ENCODE measurements at places on chromosomes 5 and 9.

GRCh38 chr5:109829331-109829730 is 139.6 kb downstream of the MAN2A1 start:
- no peak for DNase-seq

GRCh38 chr5:14330729-14331385 is 187.7 kb downstream of the TRIO start:
- no peak for DNase-seq

GRCh38 chr9:137278061-137278701 is 655 bp downstream of the TOR4A start:
- no peak for DNase-seq

- no peak for DNase-seq
Measured at GRCh38 chr9:4927043-4927471, 58.0 kb upstream of the JAK2 start.

DNA sequence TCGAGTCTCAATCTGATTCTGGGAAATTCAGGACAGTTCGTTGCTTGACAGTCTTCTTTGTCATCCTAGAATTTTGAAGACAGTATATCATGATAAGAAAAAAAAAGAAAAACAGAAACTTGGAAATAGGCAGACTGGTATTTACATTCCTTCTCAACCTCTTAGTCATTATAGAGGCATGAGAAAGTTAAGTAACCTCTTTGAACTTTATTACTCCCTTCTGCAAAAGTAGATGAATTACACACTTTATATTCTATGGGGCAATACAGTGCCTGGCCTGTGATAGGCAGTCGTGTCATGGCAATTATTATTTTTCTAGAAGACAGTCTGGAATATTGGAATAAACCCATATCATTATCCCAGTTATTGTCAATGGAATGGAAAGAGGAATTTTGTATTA is 828.9 kb downstream of the TLR4 start:
- no peak for DNase-seq

DNA sequence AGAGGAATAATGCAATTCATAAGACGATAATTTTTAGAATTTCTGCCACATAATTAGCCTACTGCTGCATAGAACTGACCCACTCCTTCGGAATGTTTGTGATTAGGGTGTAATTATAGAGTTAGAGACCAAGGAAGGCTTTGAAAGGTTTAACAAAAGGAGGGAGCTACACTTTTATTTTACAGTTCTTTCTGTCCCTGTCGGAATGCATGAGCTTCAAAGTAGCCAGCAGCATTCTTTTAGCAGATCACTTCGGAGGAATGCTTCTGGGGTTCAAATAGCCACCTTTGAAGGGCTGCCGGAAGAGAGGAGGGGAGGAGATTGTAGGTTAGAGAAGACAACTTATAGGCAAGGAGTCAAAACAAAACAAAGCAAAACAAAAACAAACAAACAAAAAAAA is 168.1 kb downstream of the GRIA1 start:
- DNase-seq, result no peak

DNA sequence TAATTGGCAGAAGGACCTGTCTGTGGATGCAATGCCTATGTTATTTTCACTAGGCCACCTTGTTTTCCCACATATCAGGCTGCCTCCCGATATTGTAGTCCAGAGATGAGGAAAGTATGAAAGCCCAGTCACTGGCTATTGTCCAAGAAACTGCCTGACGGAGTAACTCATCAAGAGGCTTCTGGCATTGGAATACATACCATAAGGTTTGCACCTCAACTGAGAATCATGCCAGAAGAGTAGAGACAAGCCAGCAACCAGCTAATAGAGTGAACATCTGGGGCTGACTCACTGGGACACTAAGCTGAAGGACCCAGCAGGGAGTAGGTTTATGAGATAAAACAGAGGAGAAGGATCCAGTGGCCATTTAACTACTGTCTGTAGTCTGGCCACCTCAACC is 137.2 kb upstream of the FST start:
- no peak for DNase-seq

DNA sequence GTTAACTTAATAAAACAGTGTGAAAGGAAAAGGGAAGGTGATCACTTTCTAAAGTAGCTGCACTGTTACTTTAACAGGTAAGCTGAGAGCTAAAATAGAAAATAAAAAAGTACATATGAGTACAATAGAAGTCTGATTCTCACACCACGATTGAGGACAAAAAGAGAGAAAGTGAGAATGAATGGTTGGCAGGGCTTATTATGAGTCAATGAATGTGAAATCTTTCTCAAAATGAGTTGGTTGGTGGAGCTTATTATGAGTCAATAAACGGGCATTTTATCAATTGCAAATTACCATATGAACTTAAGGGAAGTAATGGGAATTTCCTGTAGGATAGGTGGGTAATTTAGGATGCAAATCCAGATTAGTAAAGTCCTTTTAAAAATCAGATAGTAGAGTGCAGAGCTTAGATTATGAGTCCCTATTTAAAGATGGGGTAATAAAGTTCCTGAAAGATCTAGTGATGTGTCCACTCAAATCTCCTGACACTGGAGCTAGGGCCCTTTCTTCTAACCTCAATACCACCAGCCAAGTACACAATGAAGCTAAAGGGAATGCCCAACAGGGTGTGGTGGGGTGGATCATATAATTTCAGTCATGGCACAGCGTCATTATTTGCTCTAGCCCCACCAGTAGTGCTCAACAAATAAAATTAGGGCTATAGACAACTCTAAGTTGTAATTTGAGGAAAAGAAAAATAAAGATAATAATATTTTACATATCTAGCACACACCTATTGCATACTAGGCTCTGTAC is 21.1 kb upstream of the TLR4 start:
- DNase-seq, result no peak

DNA sequence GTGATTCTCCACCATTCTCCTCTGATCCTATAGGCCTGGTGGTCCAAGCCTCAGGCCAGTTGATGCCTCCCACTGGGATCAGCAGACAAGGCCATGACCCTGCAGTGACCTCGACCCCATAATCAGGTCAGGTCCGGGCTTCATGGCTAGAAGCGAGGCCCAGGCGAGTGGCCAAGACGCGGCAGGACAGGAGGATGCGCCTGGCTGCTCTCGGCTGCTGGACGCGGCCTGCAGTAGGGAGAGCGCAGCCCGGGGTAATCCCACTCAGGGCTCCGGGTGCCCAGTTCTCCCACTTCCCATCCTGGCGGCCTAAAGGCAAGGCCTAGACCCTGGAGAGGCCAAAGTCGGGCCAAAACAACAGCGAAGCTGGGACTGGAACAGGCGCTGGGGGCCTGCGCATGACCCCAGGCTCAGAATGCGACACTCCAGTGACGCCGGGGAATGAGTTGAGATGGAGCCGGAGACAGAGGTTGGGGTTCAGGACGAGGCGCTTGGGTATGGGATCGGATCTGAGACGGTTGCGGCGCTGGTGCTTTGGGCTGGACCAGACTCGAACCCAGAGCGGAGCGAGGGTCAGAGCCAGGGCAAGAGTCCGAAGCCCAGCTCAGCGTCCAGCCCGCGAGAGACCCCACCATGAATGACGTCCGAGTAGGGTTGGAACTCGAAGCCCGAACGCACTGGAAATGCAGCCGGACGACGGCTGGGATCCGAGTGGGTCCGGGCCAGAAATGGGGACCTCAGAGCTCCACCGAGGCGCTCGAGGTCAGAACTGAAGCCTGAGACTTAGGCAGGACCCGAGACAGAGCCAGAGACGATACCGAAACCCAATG is 3.2 kb downstream of the LHX6 start:
- no peak for DNase-seq

GRCh38 chr5:69528035-69528434 is 32.0 kb upstream of the GTF2H2C start:
- peak; percentile 41 for DNase-seq

DNA sequence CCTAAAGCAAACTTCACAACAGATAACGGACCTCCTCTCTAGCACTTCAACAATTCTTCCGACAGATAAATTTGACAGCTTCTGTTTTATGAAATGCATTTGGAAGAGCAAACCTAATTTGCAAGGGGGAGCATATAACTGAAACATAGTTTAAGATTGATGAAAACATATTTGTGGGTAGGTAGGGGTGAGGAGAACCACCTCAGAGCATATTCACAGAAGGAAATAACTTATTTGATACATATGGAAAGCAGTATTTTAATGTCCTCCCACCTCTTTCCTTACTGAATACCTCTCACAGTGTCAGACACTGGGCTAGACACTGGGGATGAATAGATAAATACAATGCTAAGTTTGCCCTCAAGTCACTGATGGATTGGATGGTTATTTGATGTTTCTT is 384.8 kb downstream of the MAT2B start:
- DNase-seq, result no peak

- no peak for DNase-seq
Measured at GRCh38 chr9:98575379-98576346, 133.1 kb downstream of the GABBR2 start.

DNA sequence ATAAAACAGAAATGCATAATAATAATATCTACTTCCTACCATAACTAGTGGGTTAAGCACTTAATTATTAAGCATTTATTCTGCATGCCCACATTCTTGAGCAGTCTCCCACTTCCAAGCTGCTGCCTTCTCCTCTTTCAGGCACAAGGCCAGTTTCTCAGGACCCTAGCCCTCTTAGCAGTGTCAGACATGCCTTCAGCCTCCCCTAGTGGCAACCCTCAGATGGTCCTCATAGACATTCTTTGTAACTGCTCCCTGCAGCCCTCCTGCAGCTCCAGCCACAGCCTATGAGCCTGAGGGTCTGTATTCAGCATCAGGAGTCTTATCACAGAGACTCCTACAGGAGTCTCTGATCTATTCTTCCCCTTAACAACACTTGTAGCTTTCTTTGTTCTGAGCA is 3.9 kb downstream of the IL9 start:
- DNase-seq, result peak; percentile 41

GRCh38 chr5:38331831-38332230 is 73.5 kb downstream of the EGFLAM start:
- DNase-seq, result no peak

- peak; percentile 49 for DNase-seq
Measured at GRCh38 chr5:123512611-123513461, 859 bp downstream of the CSNK1G3 start.

- DNase-seq, result no peak
Measured at GRCh38 chr5:137019229-137019628, 479.9 kb downstream of the SPOCK1 start.

GRCh38 chr9:26789959-26790358 is 102.6 kb downstream of the CAAP1 start:
- DNase-seq, result no peak

DNA sequence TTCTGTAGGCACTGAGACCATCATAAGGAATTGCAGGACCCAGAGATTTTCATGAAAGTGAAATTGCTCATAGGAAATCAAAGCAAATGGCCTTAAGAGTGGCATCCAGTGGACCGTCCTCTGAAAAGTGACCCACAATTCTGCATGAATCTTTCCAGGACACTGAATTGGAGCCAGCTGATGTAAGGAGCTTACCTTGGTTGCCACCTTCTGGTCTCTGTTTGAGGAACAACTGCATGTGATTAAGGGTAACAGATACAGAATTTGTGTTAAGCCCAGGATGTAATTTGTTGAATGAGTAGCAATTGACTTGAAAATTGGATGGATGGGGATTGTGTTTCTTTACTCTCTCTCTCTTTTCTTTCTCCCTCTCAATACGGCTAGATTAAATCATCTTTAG is 49.9 kb upstream of the GAS1 start:
- no peak for DNase-seq

GRCh38 chr9:93820667-93821306 is 134.4 kb downstream of the BARX1 start:
- no peak for DNase-seq

DNA sequence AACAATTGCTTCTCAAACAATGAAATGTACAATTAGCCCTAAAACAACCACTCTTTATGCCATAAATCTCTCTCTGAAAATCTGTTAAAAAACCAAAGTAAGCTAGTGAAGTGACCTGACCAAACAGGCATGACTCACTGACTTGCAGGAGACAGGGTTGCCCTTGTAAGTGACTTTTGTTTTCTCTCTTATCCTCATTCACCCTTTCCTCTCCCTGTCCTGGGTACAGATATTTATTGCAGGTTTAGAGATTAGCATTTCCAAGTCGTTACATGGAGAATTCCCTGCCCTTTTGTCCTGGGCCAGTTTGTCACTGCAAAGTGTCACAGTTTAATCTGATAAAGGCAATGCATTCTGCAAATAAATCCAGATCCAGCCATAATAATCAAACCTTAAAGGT is 484.2 kb downstream of the IRX1 start:
- no peak for DNase-seq

- no peak for DNase-seq
Measured at GRCh38 chr5:93899026-93899600, 157.7 kb upstream of the POU5F2 start.

DNA sequence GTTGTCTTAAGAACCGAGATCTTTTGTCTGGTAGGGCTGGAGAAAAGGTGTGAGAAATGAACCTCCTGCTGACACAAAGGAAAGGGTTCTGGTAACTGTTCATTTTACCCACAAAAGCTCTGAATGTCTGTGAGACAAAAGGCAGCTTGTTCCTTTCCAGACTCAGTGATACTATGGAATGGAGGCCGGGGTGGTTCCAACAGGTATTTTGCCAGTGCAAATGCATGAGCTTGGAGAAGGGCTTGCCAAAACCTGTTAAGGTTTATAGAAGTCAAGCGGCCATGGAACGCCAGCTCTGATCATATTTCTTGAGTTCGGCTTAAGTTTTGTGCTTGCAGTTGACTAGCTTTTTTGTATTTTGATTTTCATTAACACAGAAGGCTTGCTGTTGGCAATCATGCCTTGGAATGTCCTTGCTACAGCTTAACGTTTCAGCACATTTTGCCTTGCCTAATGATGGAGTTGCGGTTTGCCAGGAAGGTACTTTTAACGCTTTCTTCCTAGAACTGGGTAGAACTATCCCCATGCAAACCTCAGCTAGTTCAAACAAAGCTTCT is 328.6 kb downstream of the PIK3R1 start:
- no peak for DNase-seq

- DNase-seq, result no peak
Measured at GRCh38 chr5:116651653-116652052, 77.0 kb upstream of the SEMA6A start.

DNA sequence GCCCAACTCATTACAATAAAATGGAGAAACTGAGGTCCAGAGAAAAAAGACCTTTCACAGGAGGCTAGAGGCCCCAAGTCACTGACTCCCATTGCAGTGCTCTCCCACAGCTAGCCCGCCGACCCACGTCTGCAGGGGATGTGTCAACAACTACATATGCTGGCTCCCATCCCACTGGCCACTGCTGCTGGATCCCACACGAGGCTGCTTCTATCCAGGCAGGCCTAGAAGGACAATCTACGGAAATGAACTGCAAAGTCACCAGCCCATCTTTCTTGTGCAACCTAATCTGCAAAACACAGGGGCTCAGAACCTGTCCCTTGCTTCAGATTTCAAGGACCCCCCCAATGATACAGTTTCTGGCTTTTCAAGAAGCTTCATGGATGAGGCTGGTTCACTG is 24.0 kb downstream of the RAPGEF1 start:
- DNase-seq, result no peak
